ENCODE measurements at places on chromosomes 12 and 14.

GRCh38 chr14:96962337-96962736 lies 165.2 kb downstream of the VRK1 start:
- no peak for DNase-seq

DNA sequence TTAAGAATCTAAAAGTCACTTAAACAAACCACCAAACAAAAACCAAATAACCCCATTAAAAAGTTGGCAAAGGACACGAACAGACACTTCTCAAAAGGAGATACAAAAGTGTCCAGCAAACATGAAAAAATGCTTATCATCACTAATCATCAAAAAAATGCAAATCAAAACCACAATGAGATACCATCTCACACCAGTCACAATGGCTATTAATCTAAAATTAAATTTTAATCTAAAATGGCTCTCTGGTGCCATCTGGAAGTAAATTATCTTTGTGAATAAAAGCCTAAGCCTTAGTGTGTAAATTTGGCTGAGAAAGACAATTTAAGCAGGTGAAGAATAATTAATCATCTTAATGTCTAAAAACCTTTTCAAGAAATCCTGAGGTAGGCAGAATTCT lies 204.5 kb upstream of the PPFIA2 start:
- DNase-seq = no peak

DNA sequence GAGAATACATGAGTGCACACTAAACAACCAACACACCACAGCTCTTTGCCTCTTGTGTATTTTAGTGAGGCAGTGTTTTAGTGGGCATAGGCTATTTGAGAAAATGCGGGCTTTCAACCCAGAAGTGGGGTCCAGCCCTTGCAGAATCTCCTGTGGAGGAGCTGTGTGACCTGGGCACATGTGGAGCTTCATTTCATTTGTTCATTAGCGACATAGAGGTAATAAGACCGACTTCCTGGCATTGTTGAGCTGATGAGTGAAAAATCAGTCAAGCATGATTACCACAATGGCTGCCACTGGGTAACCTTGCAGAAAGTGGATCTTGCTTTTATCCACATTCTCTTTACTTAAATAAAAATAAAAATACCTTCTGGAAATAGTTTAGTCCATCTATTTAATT lies 923.5 kb downstream of the BCL11B start:
- no peak for DNase-seq

DNA sequence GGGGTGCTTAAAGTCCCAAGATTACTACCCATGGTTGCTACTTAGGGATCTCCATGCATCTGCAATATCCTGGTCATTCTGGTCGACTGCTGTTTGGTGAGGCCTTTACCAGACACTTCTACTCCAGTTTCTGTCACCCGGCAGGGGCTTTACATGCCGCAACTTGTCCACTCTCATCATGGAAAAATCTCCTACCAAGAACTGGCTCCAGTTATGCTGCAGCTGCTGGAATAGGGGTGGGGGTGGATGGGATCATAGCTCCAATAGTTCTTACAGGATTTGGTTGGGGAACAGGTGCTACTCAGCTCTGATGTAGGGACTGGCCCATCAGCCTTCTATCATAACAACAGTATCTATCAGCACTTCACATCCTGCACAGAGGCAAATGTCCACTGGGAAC lies 51.6 kb downstream of the SPTB start:
- no peak for DNase-seq

DNA sequence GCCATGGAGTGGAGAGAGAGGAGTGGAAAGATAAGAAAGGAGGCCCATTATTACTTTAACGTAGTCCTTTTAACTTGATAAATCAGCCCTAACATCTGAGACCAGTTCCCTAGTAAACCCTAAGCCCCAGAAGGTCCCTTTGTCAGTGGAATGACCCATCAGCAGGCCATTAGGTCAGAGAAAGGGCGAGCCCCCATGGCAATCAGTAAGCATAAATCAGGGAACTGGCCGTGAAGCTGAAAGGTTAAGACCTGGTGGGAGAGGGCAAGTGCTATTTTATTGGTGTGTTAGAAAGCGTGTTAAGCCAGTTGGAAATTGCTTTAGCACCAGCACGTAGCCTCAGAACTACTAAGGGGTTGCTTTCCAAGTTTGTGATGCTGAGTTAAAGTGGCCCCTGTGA lies 708.0 kb downstream of the BCL11B start:
- no peak for DNase-seq

- no peak for DNase-seq
Measured at GRCh38 chr12:99427104-99427503, 220.4 kb upstream of the GARIN6 start.

GRCh38 chr12:43167691-43168090 lies 384.3 kb downstream of the ADAMTS20 start:
- no peak for DNase-seq

- DNase-seq = no peak
Measured at GRCh38 chr12:58711974-58712373, 208.3 kb downstream of the LRIG3 start.

- no peak for DNase-seq
Measured at GRCh38 chr14:81454572-81455218, 54.6 kb upstream of the STON2 start.

DNA sequence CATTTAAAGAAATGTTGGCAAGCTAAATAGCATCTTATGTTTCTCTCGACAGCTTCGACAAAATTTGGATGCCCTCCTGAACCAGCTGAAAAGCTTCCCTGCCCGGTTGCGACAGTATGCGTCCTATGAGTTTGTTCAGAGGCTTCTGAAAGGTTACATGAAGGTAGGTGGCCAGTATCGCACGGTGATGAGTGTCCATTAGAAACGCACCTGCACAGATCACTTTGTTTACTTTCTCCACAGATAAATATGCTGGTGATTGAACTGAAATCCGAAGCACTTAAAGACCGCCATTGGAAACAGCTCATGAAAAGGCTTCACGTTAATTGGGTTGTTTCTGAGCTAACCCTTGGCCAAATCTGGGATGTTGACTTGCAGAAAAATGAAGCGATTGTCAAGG lies 36.5 kb downstream of the DYNC1H1 start:
- no peak for DNase-seq

- DNase-seq = no peak
Measured at GRCh38 chr12:59499774-59500173, 96.1 kb upstream of the SLC16A7 start.

DNA sequence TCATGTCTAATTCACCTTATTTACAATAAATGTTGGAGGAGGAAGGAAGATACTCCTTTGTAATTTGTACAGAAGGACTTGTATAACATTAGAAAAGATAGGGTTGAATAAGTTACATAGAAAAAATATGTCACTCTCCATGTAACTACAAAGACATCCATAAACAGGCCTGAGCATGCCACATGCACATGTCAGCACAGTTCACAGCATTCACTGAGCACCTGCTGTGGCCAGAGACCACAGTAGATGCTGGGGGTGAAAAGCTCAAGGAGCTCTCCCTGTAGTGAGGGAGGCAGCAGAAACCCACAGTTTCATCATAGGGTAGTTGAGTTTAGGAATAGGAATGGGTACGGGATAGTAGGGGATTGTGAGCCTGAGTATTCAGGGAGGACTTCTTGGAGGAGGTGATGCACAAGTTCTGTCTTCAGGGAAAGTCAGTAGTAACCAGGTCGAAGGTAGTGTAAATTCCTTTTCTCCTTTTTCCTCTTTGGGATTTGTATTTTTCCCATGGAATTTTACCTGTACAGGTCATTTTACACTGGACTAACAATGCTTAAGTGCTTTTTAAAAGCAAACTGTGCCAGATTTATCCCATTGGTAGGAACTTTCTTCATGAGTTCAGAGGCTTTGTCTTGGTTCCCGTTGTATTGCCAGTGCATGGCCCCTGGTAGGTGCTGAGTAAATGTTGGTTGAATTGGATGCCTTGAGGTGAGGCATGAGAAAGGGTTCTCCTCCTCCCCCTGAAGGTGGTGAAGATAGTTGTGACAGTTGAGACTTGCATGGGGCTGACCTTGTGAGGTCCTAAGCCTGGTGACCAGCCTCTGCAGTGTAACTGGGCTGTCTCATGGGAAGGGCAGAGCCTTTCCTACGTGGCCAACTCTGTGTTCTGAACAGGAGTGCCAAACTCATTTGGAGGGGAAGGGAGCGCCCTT lies 20.2 kb downstream of the PRKCH start:
- DNase-seq = no peak

- DNase-seq = no peak
Measured at GRCh38 chr12:124493809-124494750, 73.3 kb downstream of the NCOR2 start.

DNA sequence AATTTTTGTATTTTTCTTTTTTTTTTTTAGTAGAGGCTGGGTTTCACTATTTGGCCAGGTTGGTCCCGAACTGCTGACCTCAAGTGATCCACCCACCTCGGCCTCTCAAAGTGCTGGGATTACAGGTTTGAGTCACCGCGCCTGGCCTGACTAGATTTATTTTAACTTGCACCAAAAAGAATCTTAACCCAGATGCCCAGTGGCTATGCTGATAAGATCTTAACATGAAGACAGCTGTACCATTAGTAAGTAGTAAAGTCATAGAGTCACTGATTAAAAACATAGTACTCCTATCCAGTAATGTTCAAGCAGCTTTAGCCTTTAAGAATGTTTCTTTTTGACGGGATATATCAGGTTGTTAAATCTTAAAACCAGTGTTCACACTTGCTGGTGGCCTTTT lies 1061.8 kb upstream of the FLRT2 start:
- no peak for DNase-seq

DNA sequence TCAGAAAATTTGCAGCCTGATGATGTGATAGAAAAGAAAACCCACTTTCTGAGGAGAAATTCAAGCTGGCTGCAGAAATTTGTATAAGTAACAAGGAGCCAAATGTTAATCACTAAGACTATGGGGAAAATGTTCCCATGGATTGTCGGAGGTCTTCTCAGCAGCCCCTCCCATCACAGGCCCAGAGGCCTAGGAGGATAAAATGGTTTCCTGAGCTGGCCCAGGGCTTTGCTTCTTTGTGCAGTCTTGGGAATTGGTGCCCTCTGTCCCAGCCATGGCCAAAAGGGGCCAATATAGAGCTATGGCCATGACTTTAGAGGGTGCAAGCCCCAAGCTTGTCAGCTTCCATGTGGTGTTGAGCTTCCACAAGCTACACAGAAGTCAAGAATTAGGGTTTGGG lies 335.9 kb downstream of the ATP23 start:
- no peak for DNase-seq

DNA sequence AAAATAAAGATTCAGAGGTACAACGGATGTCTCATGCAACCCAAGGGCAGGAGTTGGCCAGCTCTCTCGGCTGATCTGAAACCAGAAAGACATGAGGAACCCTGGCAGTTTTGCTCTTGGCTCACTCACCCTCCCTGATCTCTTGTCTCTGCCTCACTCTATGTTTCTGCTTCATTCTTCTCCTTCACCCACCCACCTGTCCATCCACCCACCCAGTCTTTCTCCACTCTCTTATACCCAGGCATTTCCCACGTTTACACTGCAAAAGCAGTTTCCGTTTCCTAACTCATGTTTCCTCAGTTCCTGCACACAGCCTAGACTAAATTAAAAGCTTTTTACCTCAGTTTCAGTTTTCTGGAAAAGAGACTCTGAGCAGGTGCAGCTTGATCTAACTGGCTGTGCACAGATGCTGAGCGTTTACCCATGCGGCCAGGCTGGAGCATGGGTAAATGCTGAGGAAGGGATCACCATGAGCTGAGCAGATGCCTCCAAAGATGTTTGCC lies 157.6 kb downstream of the PRKCH start:
- no peak for DNase-seq

DNA sequence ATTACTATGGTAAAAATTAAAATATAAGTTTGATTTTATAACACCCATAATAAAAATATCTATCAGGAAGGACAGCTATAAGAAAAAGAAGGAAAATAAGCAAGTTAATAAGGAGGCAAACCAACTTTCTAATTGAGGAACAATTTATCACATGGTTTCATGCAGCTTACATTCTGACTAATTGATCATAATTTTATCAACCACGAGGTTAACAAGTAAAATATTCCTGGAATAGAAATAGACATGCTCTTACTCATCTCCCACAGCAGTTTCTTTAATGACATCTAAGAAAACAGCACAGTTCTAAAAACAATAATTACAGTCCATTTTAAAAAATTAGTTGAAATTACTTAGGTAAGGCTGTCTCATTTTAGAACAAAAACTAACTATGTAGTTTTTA lies 130.8 kb upstream of the KRR1 start:
- DNase-seq = no peak

- no peak for DNase-seq
Measured at GRCh38 chr14:76081642-76082041, 70.1 kb upstream of the GPATCH2L start.

GRCh38 chr12:71655495-71655894 lies 8.2 kb downstream of the ZFC3H1 start:
- DNase-seq = no peak

GRCh38 chr14:94544726-94545125 lies 16.5 kb upstream of the SERPINA4 start:
- DNase-seq = no peak

DNA sequence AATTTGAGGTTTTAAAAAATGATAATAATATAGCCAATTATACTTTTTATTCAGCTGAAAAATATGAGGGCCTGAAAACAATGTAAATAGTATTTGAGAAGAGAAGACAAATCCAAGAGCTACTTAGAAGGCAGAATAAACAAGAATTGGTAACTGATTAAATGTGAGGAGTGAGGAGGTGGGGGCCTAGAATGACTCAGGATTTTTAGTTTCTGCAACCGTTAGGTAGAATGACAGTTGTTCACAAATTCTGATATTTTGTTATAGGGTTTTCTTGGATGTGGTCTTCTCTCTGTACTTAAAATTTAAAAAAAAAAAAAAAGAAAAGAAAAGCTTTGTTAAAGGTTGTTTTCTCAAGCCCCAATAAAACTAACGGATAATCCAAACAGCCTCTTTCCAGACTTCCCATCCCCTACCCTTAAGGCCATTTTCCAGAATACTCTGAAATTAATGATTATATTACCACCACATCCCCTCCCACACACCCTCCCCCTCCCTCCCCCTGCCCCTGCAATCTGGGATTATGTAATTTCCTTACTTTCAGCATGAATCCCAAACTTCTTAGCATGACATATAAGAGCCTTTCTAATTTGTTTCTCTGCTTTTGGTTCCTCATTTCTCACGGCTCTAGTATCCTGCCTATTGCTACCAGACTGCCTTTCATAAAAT lies 50.4 kb downstream of the LRP6 start:
- DNase-seq = no peak

DNA sequence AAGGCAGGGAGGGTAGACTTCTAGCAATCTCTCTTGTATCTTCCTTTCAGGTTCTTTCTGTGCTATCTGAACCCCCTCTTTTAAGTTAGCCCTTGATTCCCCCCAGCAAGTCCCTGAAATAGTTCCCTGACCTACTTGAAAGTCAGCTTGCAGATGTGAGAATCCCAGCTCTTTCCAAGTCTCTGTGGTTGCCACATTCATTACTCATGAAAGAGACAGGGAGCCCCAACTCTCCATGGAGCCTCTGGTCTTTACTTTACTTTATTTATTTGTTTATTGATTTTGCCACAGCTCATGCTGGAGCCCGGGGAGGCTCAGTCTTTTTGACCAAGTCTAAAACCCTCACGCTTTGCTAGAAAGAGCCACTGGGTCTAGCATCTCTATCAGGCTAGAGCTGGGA lies 193.6 kb upstream of the FAR2 start:
- DNase-seq = no peak

GRCh38 chr14:21978184-21978998 lies 304.8 kb upstream of the OR4E1 start:
- DNase-seq = peak; percentile 63

GRCh38 chr12:96337953-96338352 lies 62.3 kb downstream of the CDK17 start:
- DNase-seq = no peak
